ENCODE measurements at places on chromosomes 1 and 21.

DNA sequence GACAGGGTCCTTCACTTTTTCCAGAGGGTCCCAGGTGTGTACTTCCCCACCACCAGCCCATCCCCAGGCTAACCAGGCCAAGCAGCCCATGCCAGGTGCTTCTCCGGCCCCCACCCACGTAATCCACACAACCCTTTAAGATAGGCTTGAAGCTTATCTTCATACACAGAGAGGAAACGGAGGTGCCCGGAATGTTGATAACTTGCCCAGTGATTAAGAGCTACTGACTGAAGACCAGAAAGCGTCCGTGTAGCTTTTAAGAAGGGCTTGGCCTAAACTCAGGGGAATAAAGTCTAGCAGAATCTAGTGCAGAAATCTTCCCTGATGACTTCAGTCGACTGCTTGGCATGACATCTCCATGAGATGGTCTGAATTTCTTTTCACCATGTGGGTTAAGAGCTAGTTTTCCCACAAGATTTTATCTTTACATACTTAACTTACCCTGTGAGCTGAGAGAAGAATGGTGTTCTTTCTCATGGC lies 138.7 kb downstream of the GALNT2 start:
- no peak for DNase-seq

- DNase-seq, result no peak
Measured at GRCh38 chr1:61463220-61463619, 261.7 kb downstream of the TM2D1 start.

GRCh38 chr1:54356680-54357147 lies 49.5 kb downstream of the SSBP3 start:
- no peak for DNase-seq

- DNase-seq, result no peak
Measured at GRCh38 chr1:25784575-25785051, 15.4 kb upstream of the SELENON start.

GRCh38 chr1:109944541-109944940 lies 33.9 kb downstream of the CSF1 start:
- no peak for DNase-seq

DNA sequence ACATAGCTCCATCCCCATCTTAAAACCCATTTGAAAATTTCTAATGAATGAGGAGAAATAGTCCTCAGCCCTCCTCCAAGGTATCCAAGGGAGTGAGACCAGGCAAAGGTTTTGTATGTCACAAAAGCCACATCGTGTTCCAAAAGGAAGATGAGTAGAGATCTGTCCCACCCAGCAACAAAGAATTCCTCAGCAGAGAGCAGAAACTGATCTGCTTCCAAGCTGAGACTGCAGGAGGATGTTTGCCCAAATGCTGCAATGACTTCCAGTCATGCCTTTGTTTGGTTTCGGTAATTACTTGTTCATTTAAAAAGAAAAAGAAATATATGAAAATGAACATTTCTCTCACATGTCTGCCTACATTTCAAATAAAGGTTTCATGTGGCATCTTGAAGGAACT lies 186.9 kb downstream of the SETD4 start:
- no peak for DNase-seq

GRCh38 chr1:35854989-35855700 lies 27.9 kb upstream of the AGO1 start:
- DNase-seq, result no peak

GRCh38 chr1:203564024-203564423 lies 62.6 kb upstream of the ATP2B4 start:
- DNase-seq, result no peak

DNA sequence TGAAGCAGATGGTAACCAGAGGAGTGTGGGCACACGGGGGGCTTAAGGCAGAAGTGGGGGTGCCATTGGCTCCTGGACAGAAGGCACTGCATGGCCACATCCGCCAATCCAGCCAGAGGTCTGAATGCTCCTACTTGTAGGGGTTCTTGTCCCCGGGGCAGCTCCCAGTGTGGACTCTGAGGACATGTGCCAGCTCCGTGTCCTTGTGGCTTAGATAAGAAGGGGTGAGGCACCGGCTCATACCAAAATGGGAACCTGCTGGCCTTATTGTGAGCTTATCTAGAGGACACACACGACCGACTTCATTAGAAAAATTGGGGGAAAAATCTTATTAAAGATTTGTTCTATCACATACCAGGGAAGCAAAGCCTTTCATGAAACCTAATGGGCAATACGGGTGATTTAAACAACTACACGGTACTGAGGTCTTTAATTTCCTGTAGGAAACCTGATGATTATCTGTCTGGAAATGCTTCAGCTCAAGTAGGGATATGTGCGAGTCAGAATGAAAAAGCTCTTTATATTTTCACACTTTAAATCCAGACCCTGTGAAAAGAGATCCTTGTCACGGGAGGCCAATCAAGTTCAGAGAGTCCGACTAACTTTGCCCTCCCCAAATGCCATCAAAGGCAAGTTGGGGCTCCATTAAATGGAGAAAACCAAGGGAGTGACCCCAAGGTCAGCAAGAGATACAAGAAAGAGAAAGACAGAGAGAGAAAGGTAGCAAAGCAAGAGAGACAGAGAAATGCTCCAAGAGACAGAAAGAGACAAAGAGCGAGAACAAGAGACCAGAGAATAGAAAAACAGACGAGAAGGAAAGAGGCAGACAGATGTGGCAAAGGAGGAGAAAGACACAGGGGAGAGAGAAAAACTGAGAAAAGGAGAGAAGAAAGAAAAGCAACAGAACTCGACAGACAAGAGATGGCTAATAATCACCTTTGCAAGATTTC lies 14.1 kb upstream of the KCNN3 start:
- no peak for DNase-seq

GRCh38 chr1:206674745-206675175 lies 9.9 kb upstream of the MAPKAPK2 start:
- no peak for DNase-seq

DNA sequence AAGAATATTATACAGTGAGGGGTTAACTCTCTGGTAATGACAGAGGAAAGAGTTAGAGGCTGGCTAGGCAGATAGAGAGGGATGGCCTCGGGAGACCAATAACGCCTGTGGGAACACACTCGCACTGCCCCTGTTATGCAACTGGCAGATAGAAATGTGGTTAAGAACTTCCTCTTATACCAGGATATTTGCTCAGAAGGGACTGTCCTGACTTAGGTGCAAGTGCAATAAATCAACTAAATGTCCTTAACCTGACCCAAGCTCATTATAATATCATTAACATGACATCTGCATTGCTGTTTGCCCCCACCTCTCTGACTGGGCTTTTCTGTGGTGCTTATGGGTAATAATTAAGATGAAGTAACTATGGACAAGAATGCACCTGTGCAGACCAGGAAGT lies 1518.0 kb downstream of the NCAM2 start:
- no peak for DNase-seq

- DNase-seq, result no peak
Measured at GRCh38 chr1:236123563-236123962, 18.8 kb upstream of the GPR137B start.

DNA sequence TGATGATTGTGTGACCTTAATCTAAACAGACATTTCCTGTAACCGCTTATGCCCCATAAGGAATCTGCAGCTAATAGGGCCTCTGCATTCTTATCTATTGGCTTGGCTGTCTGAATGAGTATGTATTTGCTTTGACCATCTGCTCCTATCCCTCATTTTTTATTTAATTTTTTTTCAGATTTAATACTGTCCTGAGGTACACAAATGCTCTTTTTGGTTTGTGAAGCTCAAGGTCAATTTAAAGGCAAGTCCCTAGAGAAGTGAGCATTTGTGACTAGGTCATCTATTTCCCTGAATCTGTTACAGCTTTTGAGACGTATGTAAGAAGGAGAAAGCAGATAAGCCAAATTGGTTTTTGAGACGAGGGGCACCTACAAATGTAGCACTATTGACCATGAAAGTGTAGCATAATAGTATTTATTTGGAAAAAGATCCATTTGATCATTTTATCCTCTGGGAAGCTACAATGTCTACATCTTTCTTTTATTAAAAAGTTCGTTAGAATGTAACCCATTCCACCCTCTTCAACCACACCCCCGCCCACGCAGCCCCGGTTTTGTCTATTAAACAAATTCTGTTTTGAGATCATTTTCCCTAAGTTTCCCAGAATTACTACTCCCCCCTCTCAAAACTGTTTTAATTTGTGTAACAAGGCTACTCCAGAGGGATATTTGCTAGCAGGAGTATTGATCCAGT lies 69.2 kb upstream of the HSPA13 start:
- DNase-seq, result no peak

DNA sequence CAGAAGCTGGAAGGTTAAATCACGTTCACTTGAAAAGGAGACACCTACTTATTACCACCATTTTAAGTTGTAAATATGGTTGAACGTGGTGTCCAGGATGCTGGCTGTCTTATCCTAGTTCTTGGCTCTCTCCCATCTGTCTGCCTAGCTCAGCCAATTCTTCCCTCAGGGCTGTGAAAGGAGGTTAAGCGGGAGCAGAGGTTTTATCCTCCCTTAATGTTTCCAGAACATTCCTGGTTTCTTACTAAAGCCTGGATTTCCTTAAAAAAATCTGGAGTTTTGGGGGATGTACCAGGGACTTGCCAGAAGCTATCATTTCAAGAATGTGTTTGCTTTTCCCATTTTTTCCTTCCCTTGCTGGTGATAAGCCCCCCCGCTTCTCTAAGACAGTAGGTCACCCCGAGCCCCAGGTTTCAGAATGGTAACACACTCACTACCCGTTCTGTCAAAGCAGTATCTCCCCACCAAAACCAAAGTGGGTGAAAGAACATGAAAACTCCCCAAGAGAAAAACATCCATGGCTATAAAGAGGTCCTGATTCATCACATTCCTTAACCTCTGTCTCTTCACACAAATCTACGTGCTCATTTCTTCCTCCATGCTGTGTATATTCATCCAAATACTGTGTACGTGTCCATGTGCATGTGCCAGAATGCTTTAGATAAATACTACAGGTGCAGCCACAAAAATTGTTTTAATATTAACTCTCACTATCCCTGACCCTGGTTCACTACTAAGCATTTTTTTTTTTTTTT lies 114.7 kb downstream of the MAP3K21 start:
- no peak for DNase-seq

DNA sequence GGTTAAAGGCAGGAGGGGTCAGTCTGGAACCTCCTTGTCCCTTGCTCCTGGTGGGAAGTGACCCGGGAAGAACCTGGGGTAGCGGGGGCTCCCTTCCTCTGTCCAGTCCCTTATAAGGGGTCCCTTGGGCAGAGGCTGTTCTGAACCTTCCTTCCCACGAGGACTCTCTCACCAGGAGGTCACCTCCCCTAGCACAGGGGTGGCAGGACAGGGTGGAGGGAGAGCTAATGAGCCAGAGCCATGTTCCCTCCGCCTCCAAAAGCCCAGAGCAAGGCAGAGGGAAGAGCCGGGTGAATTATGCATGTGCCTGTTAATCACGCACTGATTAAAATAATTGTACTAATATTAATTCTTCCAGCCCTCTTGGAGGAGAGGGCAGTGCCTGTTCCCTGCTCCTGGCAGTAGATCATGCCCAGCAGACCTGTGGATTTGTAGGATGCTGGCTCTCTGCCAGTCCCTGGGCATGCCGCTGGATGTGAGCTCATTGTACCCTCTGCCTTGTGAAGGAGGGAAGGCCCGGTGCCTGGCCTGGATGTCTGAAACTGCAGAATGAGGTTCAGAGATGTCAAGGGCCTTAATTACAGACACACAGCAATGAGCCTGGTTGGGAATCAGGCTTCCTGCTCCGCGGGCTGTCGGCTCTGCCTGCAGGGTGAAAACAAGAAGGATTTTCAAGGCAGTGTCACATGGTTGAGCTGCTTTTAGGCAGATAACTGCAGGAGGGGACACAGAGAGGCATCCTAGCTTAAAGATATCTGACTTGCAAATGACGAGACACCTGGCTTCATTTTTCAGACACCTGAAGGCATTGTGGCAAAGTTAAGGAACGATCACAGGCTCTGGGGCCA lies 68.2 kb downstream of the IGSF21 start:
- peak; percentile 52 for DNase-seq

- DNase-seq, result no peak
Measured at GRCh38 chr1:181094416-181095212, 6.1 kb downstream of the IER5 start.

DNA sequence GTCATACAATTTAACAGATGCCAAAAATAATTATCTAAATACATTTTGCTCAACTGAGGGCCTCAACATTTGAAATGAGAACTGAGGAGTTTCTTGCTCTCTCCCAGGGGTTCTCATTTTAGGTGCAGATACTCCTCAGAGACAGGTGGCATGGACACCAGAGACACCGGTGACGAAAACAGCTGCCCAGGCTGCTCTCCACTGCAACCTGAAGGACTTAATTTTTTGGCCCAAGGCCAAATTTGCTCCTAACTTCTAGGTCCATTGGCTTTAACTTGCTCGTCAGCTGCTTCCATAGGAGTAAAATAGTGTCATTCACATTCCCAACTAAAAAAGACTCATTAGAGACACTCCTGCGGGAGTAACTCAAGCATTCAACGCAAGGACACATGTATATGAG lies 87.0 kb downstream of the NRIP1 start:
- no peak for DNase-seq

DNA sequence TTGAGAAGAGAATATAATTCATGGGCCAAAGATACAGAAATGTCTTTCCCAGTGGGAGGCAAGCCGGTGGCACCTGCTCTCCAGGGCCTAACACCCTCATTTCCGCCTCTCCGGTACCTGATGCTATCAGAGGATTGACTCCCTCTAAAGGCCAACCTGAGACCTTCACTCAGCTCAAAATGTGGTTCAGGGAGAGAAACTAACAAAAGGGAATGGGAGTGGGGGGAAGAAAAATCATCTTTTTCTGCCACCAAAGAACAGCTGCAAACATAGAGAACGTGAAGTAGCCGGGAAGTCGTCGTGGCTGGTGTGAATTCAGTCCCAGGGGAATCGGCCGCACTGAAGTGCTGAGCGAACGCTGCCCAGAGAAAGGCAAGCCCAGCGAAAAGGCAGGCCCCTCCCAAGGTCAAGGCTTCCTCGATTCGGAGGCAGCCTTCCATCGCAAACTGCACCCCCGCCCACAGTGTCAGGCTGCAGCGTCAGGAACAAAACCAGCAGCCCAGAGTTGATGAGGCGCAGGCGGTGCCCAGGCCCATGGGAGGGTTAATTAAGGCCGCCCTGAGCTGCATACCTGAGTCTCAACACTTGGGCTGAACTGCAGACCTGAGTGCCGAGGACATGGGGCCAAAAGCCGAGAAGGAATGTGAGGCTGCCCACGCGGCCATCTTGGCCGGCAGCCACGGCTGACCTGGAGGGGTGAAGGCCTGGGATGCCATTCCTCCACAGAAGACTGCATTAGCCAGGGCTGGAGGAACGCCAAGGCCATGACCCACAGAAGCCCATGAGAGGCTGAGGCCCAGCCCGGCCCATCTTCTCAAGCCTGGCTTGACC lies 160.2 kb downstream of the PSMG1 start:
- no peak for DNase-seq

DNA sequence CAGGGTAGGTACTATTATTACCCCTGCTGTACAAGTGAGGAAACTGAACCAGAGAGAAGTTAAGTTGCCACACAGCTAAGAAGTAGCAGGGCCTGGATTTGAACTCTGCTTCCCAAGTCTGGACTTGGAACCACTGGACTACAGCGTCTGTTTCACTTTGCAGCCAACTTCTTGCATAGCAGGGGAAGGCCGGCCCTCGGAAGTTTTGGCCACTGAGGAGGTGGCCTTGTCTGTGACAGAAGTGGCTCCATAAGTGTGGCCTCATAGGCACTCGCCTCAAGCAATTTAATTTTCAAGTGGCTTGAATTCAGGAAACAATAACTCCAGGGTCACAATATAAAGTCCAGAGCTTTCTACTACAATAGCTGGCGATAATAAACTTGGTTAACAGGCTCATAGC lies 41.4 kb downstream of the PLEKHA6 start:
- DNase-seq, result no peak

- DNase-seq, result no peak
Measured at GRCh38 chr1:36166938-36167905, 11.3 kb downstream of the MAP7D1 start.
